ENCODE measurements at places on chromosomes 2 and 18.
A peak's percentile ranks its signal among the peaks of the same experiment; 100 is the strongest.

GRCh38 chr2:62338111-62338510 lies 142.2 kb downstream of the B3GNT2 start:
- no peak for DNase-seq

- DNase-seq: no peak
Observed at GRCh38 chr2:161059388-161059787, 100.8 kb upstream of the TANK start.

- DNase-seq: no peak
Observed at GRCh38 chr2:232504438-232504837, 15.8 kb upstream of the PRSS56 start.

DNA sequence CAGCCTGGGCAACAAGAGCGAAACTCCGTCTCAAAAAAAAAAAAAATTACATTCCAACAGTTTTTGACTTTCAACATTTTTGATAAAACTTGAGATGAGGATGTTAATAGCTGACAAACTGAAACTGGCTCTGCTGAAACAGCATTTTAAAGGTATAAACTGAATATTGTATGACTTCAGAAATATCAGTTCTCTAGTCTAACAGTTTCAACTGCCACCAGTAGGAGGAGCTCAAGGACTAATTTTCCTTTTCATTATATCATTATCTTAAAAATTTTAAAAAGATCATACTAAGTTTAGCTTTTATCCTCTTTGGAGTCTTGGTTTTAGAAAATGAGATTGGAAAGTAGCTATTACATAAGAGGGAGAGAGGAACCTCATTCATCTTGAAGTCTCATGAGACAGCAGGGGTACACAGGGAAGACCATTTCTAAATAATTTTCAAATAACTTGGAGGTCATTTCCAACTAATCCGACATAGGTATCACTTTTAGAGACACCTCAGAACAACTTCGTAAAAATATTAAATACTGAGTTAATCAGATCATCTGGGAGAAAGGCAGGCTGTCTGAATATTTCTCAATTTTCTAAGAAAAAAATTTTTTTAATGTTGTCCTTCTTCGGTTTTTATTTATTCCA lies 37.6 kb upstream of the MCM6 start:
- no peak for DNase-seq

DNA sequence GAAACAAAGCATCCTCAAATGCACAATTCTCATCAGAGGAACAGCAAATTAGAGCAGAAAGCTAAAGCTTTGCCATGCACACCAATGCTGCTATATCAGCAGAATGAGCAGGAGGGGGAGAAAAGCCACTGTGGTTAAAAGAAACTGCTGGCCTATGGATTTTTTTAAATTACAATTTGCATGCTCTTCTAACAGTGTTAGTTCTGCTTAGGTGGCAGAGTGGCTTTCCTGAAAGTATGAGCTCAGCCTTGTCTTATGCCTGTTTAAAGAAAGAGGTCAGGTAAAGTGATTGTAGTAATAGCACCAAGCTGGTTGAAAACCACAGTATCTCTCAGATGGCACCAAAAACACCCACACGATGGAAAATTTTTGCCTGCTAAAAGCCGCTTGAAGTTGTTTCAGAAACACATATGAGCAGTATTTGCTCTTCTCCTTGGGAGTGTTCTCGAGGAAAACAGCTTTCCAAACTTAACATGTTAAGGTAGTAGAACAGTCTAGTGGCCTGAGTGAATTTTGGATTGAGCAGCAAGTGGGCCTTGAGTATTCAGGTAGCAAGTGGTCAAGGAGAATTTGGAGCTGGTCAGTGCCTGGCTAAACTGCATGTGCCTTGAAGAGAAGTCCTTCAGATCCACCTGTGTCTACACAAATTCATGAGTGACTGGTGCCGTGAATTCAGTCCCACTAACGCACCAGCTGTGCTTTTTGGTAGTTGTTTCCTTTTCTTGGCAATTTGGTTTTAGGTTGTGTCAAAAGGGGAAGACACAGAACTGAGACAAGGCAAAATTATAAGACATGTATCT lies 19.6 kb upstream of the NDUFV2 start:
- no peak for DNase-seq

- DNase-seq: no peak
Observed at GRCh38 chr2:48569433-48569832, 39.5 kb downstream of the STON1 start.

- DNase-seq: no peak
Observed at GRCh38 chr18:13394801-13395200, 176.2 kb downstream of the LDLRAD4 start.

DNA sequence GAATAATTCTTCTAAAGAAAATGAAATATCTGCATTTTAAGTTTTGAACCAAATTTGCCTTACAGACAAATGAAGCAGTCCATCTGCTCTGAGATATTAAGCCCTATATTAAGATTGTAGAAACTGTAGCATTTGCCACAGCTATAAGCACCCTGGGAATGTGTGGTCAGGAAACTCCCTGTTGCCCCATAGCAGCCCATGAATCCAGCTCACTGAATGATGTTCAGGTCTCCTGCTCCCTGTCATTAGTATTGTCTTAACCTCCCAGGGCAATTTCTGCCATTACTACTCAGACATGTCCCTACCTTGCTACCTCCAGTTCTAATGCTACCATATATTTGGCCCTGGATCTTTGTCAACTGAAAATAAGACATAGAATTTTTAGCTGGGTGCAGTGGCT lies 41.1 kb downstream of the CDK15 start:
- no peak for DNase-seq

- DNase-seq: no peak
Observed at GRCh38 chr2:120779781-120780283, 44.2 kb downstream of the GLI2 start.

GRCh38 chr2:235595422-235596010 lies 101.7 kb downstream of the AGAP1 start:
- peak; percentile 8 for DNase-seq

DNA sequence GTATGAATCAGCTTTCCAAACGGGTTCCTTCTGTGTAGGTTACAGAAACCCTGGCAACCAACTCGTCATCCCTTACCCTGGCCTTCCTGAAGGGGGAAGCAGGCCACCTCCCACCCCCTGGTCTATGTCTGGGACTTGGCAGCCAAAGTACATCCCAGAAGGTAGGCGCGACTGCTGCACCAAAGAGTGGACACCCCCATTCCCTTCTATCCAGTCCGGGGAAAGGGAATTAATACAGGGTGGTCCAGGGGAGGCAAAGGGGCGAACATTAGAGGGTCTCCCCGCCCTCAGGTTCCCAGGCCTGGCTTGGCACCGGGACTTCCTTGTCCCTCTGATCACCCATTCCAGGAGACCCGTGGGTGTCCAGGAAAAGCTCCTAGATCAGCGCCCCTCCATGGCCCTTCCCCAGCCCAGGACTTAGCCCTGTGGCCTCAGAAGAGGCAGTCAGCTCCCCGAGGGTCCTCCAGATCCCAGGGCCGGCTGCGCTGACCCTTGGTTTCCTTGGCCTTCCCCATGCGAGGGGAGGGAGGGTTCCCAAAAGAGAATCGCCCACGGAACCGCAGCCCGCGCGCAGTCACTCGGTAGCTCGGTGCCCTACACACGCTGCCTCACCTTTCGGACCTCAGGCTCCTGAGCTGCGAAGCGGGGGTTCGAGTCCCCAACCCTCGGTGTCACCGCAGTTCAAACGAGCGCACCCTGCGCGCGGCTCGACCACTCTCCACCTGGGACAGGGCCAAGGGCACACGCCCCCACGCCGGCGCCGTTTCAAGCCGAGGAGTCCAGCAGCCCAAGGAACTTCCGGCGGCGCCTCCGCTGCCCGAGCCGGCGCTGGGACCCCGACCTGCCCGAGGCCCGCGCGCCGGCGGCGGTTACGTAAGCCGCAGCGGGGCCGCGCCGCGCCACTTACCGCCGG lies at the start of gene PER2:
Gene PER2, minus strand, starts transcription at position 874 of the 913 bp plus-strand sequence. CDS start 10,674 bp downstream, outside the sequence.
- DNase-seq: no peak

All from stimulated activated CD4-positive, alpha-beta T cell treated with anti-CD3 and anti-CD28 coated beads, TNF-alpha, amount 100 ng/mL, for 1 hour (primary cell).